ENCODE measurements at places on chromosomes 16 and 17. TPM values are rescaled to one million over a fixed set of nuclear protein-coding genes. Genes with fewer than 3 reads are reported as not detected.

DNA sequence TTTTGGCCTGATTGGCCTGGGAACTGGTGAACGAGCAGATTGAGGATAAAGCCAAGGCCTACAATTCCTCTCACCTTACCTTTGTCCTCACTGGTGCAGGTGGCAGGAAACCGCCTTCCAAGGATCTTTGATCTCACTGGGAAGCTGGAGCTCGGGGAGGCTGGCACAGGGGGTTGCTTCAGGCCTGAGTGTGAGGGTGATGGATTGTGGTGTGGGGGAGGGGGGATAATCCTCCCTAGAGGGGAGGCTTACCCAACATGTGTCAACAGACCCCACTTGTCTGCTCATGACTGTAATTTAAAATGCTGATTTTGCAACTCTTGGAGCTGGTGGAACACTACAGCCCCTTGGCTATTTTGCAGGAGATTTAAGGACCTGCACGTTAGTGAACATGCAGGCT, 4.5 kb upstream of the RMI2 start:
- H3K27ac ChIP-seq: no peak overlapping the region
- H3K36me3 ChIP-seq: no peaks in the 10 kb centered on the region
- no peaks in the 10 kb centered on the region for H3K4me1 ChIP-seq
- no peak overlapping the region for H3K4me3 ChIP-seq
- no peak for DNase-seq

The TMEM100 gene
- total RNA-seq: 9.0 TPM

The SPHK1 gene
- 2.5 TPM for total RNA-seq

- H3K36me3 ChIP-seq: no peaks in the 10 kb centered on the region
- H3K4me1 ChIP-seq: peaks cover 12% of the 10 kb centered on the region
- peak overlapping the region; percentile 41 for H3K4me3 ChIP-seq
- peak overlapping the region; percentile 11 for H3K27ac ChIP-seq
- DNase-seq: no peak
- H3K27me3 ChIP-seq: no peaks in the 10 kb centered on the region
Measured at GRCh38 chr17:76383546-76384221, 725 bp upstream of the SPHK1 start.

GRCh38 chr17:16255481-16255921, 38.5 kb downstream of the PIGL start:
- H3K27ac ChIP-seq: no peak overlapping the region
- no peaks in the 10 kb centered on the region for H3K36me3 ChIP-seq
- H3K27me3 ChIP-seq: no peaks in the 10 kb centered on the region
- H3K4me1 ChIP-seq: peaks cover 8% of the 10 kb centered on the region
- peak overlapping the region; percentile 16 for H3K4me3 ChIP-seq

DNA sequence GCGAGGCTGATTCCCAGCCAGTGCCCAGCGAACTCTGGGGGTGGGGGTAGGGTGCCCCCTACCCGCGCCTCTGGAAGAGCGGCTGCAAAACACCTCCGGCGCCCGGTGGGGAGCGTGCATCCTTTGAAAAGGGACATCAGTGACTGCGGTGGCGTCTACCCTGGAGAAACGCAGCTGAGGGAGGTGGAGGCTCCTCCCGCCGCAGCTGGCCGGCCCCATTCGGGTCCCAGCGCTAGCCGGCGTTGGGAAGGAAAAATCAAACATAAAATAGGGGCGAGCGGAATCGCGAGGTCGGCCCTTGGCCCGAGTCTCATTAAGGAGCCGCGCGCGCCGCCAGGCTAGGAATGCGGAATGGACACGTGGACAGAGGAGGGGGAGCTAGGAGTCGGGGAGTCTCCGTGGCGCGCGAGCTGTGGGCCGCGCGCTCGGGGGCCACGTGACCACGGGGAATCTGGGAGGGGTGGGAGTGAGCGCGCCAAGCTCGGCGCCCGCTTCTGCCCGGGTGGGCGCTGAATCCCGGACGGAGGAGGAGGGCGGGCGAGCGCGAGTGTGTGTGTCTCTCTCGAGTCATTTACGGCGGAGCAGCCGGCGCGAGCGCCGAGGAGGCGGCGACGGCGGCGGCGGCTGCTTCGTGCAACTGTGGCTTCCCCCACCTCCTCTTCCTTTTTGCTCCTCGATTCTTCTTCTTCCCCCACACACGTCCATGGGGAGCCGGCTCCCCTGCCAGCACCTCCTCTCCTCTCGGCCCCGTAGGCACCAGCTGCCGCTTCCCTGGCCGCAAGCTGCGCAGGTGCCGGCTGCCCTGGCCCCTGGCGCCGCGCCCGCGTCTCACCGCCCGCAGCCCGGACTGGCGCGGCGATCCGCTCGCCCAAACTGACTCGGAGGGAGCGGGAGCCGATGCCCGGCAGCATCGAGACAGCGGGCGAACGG, at the start of gene TMEM132E:
TMEM132E (plus strand) TSS at position 566 of the 930 bp plus-strand sequence. CDS start 1,495 bp downstream, outside the sequence.
- H3K27ac ChIP-seq: no peak within 1 kb of the TSS
- H3K27me3 ChIP-seq: no peaks in the 10 kb centered on the region
- peak; percentile 71 for DNase-seq
- peaks cover 11% of the 10 kb centered on the region for H3K4me1 ChIP-seq

DNA sequence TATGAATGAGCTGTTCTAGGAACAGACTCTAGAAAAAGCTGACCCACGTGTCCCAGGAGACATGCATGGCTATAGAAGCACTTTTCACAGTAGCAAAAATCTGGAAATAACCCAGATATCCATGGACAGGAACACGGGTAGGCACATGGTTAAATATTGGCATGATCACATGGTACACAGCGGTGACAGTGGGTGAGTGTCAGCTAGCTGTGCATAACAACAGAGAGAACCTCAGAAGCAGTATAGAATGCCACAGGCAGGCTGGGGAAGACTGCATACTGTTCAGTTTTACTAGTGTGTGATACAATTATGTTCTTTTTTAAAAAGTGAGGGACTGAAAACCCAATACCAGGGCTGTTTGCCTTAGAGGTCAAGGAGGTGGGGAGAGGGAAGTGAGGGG, 31.4 kb downstream of the EPN2 start:
- no peak overlapping the region for H3K27ac ChIP-seq
- DNase-seq: no peak
- no peak overlapping the region for H3K4me3 ChIP-seq

The CA7 gene
- not detected for total RNA-seq

- H3K27me3 ChIP-seq: no peaks in the 10 kb centered on the region
- H3K27ac ChIP-seq: no peak overlapping the region
- no peaks in the 10 kb centered on the region for H3K4me1 ChIP-seq
- H3K36me3 ChIP-seq: no peaks in the 10 kb centered on the region
- DNase-seq: no peak
- no peak overlapping the region for H3K4me3 ChIP-seq
Measured at GRCh38 chr17:45841883-45842525, 2.7 kb upstream of the SPPL2C start.

GRCh38 chr17:56540836-56541235, 52.7 kb upstream of the NOG start:
- no peaks in the 10 kb centered on the region for H3K36me3 ChIP-seq
- H3K4me3 ChIP-seq: no peak overlapping the region
- H3K27ac ChIP-seq: no peak overlapping the region
- no peaks in the 10 kb centered on the region for H3K27me3 ChIP-seq
- no peaks in the 10 kb centered on the region for H3K4me1 ChIP-seq
- no peak for DNase-seq

The C16orf54 gene
- total RNA-seq: 0.30 TPM

Measured in ovary (tissue), 10 donors.